ENCODE measurements at places on chromosomes 2 and 18.

GRCh38 chr2:51812138-51812866 is 780.4 kb upstream of the NRXN1 start:
- no peak for DNase-seq

DNA sequence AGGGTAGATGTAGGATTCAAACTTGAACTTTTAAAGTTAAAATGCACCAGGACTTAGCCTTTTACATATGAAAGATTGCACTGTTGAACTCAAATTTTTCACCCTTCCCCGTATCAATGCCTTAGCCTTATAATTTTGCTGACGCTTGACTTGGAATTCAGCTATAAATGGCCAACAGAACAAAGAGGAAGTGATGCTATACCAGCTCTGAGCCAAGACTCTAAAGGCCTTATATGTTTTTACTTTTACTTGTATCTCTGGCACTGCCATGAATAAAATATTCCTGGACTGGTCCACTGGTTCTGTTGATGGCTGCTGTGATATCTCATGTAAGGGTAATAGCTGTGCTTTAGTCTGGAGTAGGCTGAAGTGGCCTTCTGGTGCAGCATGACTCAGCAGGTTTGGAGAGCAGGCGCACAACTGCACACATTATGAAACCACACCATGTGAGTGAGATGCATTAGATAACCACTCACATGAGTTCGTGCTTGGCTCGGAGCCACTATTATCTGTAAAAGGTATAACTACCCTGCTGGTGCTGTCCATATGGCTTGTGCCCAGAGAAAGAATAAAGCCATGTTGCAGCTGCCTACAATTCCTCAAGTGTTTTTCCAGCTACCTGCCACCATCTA is 8.4 kb upstream of the IER3IP1 start:
- peak; percentile 80 for DNase-seq

GRCh38 chr2:10909996-10910341 is 1.8 kb upstream of the KCNF1 start:
- no peak for DNase-seq

DNA sequence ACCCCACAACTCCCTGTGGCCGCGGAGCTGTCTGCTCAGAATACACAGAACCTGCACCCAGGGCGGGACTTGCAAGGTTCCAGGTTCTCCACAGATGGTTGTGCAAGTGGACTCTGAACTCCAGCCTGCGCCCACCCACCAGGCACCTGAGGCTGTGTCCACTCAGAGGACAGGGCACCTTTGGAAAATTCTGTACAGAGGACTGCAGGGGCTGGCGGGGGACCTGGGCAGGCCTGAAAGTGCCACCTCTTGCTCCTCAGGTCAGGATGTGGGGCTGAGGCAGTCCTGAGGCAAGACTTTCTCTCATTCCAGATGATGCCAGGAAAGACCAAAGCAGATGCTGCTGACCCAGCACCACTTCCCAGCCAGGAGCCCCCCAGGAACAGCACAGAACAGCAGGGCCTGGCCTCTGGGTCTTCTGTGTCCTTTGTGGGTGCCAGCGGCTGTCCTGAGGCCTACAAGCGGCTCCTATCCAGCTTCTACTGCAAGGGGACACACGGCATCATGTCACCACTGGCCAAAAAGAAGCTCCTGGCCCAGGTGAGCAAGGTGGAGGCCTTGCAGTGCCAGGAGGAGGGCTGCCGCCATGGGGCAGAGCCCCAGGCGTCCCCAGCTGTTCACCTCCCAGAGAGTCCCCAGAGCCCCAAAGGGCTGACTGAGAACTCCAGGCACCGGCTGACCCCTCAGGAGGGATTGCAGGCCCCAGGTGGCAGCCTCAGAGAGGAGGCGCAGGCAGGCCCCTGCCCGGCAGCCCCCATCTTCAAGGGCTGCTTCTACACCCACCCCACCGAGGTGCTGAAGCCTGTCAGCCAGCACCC is 14.4 kb downstream of the ARID5A start:
- no peak for DNase-seq

DNA sequence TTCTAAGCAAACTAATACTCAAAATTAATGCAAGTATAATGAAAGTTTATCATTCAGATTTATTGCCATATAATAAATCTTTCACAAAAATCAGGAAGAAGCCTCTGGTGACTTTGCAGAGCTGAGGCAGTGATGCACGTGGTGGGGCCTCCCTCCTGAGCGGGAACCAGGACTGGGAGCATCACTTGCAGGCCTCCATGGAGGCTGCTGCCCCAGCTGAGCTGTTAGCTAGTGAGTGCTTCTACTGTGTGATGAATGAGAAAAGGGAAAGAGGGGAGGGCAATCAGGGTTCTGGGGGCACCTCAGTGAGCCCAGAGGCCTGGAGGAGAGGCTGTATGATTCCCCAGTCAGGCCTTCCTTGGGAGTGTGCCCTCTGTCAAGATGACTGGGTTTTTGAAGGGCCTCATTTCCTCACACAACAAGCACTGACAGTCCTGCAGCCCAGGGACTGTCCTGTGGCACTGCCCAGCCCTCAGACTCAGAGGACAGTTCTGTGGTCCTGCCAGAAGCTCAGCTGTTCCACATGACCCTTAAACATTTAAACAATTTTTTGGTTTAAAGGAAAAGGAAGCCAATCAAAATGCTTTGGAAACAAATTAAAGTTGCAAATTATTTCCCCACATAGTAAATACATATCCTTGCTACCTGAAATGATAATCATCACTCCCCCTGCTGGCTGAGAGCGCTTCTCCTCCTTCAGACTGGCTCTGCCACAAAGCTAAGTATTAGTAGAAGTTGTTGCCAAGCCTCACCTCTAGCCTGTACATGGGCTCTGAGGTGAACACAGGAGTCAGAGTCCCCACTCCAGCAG is 90.9 kb upstream of the SMAD7 start:
- DNase-seq: peak; percentile 49

DNA sequence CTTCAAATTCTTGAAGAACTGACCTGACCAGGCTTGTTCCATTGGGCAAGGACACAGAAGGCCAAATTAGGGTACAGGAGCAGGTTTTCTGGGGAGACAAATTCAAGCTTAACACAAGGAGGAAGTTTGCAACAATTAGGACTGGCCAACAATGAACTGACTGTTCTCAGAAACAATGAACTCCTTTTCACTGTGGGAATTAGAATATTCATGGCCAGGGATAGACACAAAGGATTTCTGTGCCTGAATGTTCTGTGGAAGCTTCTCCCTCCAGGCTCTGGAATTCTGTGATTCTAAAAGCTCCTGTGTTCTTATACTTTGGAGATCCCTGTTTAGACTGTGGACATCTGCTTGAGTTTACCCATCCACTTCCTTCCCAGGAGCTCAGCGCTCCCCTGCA is 15.2 kb downstream of the SMYD1 start:
- no peak for DNase-seq

DNA sequence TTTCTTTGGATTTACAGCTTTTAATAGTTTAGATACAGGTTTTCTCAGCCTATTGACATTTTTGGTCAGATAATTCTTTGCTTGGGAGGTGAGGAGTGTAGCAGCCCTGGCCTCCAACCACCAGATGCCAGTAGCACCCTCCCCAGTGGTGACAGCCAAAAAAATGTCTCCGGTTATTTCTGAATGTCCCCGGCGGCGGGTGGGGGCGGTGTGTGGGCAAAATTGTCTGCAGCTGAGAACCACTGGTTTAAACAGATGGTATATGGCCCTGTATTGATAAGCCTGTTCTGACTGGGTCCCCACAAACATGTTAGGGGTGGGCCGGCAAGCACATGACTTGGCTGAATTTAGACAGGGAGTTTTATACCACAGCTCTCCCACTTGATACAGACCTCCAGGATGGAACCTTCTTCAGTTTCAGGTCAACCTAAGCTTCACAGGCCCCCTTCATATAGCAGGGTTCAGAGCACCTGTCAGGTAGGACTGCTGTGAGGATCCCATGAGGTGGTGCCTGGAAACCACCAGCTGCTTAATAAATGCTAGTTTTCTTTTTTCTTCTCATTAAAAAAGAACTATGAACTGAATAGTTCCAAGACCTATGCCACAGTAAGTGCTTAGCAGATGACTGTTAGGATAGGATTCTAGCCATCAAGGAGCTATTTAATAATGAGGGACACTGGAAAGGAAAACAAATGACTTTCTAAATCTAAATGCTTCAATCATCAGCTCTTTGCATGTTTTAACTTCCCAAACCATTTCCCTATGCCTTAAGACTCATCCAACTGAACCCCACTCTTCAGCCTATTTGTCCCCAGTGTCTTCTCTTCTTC is 18.1 kb downstream of the LPIN2 start:
- peak; percentile 39 for DNase-seq

- no peak for DNase-seq
These were observed 287.8 kb upstream of the CCDC68 start for GRCh38 chr18:55247032-55247431.

- DNase-seq: no peak
These were observed 151.7 kb downstream of the LRRTM4 start for GRCh38 chr2:77370511-77370910.

GRCh38 chr2:72024451-72025175 is 123.0 kb downstream of the CYP26B1 start:
- DNase-seq: no peak

DNA sequence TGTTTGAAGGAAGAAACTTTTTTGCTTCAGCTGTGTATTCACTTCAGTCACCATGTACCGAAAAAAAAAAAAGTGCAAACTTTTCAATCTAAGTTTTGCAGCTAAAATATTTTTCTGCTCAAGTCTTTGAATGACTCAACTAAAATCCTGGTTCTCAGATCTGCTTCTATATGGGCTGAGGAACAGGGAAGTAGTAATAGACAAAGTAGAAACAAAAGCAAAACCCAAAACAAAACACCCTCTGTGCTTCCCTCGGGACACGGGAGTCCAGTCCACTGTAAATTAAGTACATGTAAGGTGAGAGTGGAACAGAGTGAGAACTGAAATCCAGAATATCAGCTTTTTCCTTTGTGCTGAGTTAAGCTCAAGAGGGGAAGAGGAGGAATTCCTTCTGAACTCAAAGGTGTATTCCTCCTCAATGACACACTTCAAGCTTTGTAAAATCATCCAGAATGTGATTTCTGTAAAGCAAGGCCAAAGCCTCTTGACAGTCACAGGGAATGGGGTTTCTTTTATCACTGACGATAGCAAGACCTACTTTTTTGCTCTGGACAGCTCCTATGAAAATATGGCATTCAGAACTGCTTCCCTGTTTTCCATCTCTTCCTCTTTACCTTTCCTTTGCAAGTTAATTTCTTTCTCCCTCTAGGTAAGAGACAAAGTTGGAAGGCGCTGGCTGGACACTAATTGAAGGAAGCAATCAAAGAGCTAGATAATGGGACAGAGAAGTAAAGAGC is 433.5 kb upstream of the MMADHC start:
- no peak for DNase-seq

GRCh38 chr2:222919841-222920526 is 59.1 kb downstream of the ACSL3 start:
- peak; percentile 70 for DNase-seq

- DNase-seq: no peak
These were observed 183.4 kb upstream of the RASGRP3 start for GRCh38 chr2:33292981-33293595.

DNA sequence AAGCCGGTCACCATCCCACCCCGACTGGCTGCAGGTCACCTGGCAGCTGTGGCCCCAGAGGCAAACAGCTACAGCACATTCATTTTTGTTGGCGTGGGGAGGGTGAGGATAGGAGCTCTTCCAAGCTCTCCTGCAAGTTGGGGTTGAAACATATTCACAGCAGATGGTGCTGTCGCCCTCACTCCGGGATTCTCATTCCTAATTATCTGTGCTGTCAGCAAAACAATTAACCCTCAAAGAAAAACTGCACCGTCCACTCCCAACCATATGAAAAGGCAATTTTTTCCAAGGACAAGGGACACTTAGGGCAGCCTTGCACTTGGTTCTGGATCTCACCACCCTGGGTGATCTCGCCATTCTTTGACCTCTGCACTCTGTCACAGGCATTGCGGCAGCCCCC is 68.6 kb downstream of the ZBTB7C start:
- no peak for DNase-seq

GRCh38 chr2:51505533-51505932 is 473.6 kb upstream of the NRXN1 start:
- DNase-seq: no peak

DNA sequence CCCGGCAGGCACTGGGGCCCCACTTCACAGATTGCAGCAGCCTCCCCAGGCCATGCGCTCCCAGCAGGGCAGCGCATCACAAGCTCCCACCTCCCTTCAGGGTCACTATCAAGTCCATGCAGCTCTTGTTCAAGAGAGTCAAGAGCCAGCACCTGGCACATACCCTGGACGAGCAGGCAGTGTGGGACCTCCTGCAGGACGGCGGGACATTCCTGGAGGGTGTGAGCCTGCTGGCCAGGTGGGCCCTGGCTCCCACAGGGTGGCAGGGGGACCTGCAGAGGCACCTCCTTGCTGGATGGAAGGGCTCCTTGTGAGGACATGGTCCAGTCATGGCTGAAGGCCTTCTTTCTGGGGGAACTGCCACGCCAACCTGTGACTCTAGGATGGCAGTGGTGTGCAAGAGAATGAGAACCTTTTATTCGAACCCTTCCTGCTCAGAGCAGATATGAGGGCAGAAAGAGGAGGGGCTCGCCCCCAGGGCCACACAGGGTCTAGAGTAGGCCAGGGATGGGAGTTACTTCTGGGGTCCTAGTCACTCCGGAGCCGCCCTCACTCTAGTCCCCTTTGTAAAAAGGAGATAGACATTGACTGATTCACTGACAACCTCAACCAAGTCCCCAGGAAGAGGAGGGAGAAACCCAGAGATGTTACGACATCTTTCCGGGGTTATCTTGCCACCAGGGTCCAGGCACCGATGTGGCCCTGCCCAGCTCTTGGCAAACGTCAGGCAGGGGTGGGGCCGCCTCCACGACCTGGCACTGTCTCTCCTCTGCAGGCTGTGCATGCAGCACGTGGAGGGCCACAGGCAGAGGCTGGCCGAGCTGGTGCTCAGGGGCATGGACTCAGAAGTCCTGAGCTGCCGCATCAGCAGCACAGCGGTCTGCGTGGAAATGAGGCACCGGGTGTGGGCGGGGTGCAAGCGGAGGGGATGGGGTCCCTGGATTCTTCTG is 31.3 kb downstream of the HJURP start:
- no peak for DNase-seq

DNA sequence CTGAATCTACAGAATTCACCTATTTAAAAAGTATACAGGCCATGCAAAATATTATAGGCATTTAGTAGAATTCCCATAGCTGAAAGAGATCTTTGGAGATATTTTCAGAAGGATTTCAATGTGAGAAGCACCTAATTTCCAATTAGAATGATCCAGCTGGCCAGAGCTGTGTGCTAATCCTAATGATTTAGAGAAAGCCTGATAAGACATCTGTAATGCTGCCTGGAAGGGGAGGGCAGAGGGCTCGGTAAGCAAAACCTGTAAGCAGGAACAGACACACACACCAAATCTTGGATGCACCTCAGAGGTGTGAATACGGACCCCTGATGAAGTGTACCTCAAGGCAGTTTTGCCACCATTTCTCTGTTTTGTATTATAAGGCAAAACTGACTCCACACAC is 14.0 kb downstream of the SERTAD2 start:
- DNase-seq: no peak

GRCh38 chr2:9228088-9228751 is 21.6 kb downstream of the ASAP2 start:
- DNase-seq: no peak

DNA sequence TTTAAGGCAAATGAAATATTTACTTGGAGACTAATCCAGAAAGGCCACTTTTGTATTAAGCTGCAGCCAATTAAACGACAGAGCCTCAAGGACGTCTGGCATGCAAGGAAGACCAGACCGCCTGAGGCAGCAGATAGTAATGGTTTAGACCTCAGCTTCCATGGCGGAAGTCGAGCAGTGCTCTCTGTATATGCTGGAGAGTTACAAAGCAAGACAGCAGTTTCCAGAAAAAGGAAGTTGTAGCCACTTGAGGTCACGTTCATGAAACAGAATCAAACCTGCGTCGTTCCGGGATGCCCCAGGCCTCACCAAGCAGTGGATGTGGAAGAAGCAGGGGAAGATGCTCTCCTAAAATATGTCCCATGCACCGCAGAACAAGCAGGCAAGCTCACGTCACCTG is 142.0 kb downstream of the PTGR3 start:
- peak; percentile 40 for DNase-seq
